Right forelimb (tissue), 1 donor: ENCODE measurements at places on chromosomes 4 and X.

DNA sequence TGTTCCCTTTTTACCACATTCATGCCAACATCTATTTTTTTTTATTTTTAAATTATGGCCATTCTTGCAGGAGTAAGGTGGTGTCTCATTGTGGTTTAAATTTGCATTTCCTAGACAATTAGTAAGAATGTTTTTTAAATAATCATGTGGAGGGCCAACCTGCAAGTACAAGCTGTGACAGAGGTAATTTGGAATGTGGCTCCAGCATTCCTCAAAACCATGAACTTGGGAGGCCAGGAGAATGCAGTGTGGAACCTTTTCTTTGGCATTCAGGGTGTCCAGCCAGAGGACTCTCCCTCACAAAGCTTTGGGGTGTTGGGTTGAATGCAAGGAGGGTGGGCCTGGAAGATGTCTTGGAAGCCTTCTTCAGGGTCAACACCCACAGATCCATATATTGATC is 7.3 kb upstream of the TMEM185A start:
- DNase-seq, result no peak

DNA sequence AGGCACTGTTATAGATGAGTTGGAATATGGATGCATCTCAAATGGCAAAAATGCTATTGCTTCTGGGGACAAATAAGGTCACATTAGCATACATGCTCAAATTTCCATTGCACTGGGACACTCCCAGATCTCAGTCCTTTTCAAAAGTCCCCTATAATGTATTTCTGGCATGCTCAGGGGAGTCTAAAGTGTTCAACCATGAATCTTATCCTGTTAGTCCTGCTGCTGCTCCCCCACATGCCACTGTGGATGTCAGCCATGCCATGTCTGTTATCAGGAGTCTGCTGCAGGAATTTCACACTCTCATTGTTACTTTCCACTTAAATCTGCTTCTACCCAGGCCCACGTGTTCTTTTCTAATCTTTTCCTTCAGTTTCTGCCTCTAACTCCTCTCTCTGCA is 1000.6 kb downstream of the CCSER1 start:
- DNase-seq, result no peak

GRCh38 chr4:153341575-153342090 is 2.9 kb upstream of the MND1 start:
- no peak for DNase-seq

DNA sequence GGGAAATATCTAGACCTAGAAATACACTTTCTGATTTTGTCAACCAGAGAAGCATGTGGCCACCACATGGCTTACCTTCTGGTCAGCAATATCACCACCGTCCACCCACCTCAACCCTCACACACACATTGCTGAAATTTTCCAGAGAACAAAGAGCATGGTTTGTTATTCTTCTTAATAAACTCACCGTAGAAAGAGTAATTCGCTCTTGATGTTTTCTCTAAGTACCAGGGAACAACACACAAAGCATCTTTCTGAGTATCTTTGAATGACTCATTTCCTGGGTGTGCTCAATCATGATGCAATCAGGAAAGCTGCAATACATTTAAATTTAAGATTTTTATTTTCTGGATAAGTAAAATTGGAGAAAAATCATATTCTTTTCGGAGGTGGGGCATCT is 24.7 kb upstream of the LRAT start:
- DNase-seq, result no peak

DNA sequence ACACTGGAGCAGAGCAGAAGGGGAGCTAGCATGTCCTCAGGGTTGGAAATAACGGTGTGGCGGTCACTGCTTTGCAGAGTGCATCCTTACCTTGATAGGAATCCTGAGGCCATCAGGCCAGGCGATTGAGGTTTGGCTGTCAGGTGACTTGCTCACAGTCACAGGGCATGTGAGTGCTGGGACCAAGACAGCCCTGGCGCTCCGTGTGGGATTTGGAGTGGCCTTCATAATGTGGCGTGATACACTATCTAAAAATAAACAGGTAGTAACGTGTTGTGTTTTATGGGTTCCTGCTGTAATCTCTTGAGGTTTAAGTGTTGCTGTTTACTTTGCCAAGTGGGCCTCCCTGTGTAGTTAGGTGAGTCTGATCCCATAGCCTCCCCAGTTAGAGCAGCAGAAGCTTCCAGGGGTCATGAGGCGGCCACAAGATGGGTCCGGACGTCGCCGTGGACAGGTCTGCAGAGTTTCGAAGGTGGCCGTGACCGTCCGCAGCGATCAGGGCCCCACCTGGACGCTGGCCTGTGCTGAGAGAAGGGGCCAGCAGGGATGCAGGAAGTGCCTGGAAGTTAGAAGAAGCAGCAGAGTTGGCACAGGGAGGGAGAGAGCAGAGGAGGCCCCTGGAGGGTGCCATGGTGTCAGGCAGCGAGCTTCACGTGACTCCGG is 27.7 kb downstream of the RGS12 start:
- no peak for DNase-seq
